ENCODE measurements at places on chromosomes 2 and 18.

- DNase-seq, result no peak
These were observed 175.4 kb downstream of the MAIP1 start for GRCh38 chr2:200130762-200131166.

- no peak for DNase-seq
These were observed 71.2 kb downstream of the FIGN start for GRCh38 chr2:163664610-163665009.

- DNase-seq, result no peak
These were observed 205.5 kb upstream of the FSHR start for GRCh38 chr2:49359721-49360406.

DNA sequence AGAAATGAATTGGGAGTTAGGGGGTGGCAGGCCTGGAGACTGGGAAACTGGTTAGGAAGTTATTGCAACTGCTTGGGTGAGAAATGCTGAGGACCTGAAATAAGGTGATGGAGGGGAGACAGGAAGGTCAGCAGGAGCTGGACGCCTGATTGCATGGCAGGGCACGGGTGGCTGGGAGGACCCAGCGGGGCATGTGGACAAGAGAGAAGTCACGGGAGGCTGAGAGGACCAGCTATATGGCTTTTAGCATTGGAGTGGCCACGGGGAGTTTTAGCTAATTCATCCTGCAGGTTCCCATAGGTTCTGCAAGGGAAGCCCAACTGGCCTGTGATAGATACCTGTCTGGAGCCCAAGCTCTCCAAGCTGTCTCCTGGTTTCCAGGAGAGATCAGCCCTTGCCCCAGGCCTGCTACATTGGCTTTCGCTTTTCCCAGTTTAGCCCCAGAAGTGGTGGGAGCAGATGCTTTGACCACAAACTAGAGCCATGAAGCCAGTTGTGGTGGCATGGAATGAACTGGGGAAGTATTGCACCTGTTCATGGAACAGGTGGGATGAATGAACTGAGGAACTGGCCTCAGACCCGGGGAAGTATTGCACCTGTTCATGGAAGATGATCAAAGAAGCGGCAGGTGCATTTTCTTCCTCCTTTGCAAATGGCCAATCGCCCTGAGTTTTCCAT, 93.6 kb upstream of the TAF1B start:
- no peak for DNase-seq

DNA sequence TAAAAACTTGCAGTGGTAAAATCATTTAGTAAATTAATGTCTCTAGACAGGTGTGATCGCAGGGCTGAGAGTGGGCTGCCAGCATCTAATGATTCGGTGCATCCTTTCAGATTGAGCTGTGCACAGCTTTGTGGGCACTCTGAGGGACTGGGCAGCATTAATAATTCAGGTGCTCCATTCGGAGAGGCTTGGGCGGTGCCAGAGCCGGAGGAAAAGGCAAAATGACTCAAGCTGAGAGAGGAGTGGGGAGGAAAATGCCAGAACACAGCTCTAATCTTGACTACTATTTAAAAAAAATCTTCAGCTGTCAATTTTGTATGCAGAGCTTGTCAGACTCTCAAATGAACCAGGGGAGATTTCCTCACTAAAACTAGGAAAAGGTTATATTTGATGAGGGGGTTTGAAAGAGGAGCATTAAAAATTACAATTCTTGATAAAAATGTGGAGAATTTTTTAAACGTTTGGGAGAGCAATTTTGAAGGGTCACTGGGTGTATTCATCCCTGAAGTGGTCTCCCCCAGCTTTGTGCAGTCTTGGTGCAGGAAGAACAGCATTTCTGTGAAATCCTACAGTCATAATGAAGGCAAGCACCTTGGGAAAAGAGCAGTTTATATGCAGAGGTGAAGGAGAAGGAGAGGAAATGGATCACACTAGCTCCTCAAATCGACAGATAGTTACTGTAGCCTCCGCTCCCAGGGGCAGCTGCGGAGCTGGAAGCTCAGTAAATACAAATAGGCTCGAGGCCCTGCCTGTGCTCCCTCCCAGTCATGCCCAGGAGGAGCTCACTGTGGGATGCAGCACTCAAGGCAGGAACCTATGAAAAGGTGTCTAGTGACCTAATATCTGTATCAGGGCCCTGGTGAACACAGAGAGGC, 535.4 kb upstream of the RAB6C start:
- DNase-seq, result no peak

DNA sequence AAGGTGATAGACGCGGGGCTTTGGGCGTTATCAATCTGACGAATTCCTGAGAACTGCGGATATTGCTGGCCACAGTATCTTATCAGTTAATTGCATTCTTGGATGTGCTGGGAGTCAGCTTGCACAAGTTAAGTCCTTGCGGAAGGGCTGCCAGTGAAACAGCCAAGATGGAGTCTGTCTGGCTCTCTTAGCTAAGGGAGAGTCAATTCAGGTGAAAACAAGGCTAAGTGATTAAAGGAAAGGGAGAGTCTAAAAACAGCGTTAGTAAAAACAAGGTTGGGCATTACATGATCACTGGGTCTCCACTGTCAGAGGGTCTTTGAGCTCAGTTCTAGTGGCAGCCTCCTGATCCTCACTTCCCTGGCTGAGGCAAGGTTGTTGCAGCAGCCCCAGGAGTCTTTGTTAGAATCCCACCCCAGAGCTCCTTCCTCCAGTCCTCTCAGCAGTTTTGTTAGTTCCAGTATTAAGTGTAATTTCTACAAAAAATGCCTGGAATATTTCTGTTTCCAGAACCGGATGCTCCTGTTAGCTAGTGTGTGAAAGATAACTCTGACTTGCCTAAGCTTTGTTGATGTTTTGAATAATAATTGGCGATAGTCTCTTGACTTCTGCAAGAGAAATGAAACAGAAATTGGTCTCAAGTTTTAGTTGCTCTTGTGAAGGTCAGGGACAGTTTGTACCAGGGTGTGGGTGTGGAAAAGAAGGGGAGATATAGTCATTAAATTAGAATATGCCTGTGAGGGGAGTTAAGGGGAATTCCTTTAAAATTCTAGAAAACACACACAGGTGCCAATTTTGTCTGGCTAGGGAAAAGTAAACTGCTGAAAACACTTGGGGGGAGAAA, 10.6 kb downstream of the CFLAR start:
- DNase-seq, result no peak

DNA sequence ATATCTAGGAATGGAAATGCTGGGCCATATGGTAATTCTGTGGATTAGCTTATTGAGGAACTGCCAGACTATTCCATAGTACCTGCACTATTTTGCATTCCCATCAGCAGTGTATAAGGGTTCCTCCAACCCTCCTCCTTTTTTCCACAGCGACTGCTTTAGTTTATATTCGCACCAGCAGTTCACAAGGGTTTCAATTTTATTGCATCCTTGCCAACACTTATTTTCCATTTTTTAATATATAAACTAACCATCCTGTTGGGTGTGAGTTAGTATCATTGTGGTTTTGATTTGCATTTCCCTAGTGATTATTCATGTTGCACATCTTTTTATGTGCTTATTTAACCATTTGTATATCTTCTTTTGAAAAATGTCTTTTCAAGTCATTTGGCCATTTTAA, 67.0 kb downstream of the NAT8 start:
- no peak for DNase-seq

DNA sequence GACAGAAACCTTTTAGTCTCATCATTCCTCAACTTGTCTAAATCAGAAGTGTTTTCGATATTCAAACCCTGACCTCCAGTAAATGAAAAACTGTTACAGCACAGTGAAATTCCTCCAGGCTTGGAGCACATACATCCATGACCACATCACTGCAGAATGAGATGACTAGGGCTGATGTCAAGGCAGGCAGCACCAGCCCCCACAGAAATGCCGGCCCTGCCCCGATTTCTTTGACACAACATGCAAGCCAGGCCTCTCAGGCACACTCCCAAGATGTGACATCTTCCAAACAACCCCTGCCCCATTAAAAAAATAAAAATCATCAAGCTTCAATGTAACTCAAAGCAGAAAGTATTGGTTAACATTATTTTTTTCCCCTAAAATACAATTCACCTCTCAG, 103.3 kb downstream of the CTAGE1 start:
- DNase-seq, result no peak

GRCh38 chr2:237131749-237132533, 46.3 kb downstream of the COPS8 start:
- no peak for DNase-seq

- DNase-seq, result no peak
These were observed 315.2 kb downstream of the TMX3 start for GRCh38 chr18:68399721-68400120.

DNA sequence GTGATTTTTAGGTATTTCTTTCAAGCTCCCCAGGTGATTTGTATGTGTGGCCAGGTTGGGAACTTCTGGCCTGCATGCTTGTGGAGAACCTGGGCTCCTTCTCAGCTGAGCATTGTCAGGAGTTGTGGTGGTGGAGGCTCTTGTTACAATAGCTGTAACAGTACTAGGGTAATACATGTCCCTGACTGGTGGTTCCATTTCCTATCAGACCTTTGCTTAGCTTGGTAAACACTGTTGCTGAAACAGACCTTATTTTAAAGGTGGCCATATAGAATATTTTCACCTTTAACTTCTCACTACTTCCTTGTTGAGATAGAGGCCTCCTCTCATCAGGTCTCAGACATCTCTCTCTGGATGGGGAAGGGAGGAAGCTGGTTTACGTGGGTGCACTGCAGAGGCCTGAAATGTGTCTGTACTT, 79.2 kb downstream of the SETBP1 start:
- no peak for DNase-seq

DNA sequence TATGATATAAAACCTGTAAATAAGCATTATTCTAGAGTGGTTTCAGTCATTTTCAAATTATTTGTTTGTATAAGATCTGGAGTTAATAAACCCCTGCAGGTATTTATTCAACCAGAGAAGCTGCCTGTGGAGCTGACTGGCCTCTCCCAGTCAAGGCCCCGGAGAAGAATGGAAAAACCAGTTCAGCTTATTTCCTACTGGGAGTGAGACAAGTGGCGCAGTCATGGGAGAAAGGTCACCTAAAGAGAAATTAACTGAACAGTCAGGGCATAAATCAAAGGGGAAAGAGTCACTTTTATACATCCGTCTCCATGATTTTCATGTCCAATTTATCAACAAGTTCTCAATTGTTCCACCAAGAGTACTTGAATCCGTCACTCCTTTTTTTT, 240.9 kb downstream of the RNF152 start:
- DNase-seq, result no peak

- no peak for DNase-seq
These were observed 92.3 kb downstream of the CTAGE1 start for GRCh38 chr18:22325396-22325795.

DNA sequence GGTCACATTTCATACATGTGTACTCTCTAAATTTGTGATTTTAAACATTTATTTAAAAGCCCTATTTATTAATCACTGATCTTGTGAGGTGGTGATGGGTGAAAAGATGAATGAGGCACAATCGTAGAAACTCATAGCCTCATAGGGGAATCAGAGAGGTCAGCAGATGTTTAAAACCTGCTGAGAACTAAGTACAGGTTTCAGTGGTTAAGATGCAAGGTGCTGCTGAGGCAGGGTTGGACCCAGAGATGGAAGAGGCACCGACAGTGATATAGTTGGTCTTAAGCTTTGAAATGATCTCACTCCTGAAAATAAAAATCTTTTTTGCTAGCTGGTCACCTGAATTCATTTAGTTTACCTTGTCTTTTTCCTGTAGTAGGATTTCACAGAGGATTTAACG, 49.6 kb downstream of the LINC00305 start:
- no peak for DNase-seq

DNA sequence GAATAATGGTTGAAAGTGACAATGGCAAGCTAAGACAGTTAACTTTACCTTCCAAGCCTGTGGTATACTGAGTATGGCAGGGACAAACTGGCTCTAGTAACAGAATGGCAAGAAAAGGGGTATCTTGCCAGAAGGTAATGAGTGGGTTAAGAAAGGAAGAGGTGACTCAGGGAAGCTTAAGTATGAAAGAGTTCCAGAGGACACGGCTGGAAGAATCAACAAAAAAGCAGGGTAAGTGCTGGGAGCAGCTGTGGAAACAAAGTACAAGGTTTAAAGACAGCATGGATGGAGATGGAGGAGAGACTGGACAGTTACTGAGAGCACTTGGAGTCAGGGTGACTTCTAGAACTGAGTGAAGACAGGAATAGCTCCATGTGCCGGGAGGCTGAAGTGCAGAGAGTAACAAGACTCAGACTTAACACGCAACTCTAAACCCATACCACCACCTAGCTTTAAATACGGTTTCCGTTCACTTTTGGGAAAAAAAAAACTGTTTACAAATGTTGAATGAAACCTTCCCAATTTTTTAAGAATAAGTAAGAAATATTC, 69.0 kb downstream of the REV1 start:
- DNase-seq, result no peak

DNA sequence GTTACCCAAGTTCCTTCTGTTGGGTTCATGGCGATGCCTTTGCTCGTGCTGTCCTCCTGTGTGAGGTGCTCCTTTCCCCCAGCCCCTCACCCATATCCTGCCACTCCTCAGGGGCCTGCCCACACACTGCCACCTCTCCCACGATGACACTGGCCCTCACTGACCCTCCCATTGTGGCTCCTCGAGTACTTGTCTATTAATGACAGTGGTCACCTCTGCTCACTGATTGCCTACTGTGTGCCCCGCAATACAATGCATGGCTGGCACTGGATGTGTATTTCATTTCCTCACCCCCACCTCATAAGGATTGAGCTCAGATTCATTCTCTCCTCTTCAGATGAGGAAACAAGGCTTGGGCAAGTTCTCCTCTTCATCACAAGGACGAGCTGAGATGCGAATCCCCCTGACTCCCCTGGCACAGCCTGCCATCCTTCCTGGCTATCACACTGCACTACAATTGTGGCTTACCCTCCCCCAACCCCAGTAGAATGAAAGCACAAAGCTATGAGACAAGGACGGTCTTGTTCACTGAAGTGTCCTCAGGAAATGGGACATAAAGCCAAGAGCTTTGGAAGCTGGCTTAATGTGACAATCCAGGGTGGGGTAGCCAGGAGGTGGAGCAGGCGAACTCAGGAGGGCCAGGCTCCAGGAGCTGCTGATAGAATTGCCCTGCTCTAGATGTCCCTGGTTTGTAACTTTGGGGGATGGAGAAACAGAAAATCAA, 93.9 kb upstream of the RAB12 start:
- no peak for DNase-seq

GRCh38 chr18:7871560-7872456, 304.7 kb downstream of the PTPRM start:
- no peak for DNase-seq
